Activated naive CD4-positive, alpha-beta T cell (primary cell): ENCODE measurements at places on chromosomes 6 and 20.

GRCh38 chr6:144632266-144632665, 347.1 kb downstream of the UTRN start:
- no peak for DNase-seq

GRCh38 chr20:22411627-22412450, 172.5 kb downstream of the FOXA2 start:
- no peak for DNase-seq

DNA sequence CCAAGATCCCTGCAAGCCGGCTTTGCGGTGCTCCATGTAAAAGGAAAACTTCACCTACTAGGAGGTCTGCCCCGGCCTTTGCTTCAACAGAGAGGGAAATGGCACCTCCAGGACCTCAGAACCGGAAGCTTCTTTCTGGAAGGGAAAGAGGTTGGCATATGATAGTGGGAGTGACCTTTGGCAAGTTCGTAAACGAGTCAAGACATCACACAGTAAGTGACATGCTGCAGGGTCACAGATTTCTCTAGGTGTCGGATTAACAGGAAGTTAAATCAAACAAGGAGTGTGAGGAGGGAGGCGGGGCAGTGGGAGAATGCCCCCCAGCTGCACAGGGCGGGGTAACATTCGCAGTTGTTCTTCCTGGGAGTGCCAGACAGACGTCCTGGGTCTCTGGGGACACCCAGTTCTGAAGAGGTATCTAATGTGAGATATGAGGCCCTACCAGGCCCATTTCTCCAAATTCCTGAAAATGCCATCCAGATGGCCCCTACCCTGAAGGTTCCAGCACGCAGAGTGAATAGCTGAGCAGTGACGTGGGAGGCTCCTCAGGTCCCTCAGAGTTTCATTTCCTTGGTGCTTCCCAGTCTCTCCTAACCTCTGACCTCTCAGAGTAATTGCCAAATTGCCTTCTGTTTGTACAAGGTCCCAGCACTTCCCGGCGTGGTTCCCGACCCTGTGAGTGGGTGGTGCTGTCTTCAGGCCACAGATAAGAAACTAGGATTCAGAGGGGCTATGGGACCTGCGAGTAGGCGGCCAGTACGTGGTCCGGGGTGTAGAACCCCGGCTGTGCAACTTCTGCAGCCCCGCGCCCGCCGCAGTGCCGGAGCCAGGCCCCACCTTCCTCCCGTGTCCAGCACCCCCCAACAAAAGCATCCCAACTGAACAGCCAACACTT, 1.9 kb downstream of the RRBP1 start:
- no peak for DNase-seq

DNA sequence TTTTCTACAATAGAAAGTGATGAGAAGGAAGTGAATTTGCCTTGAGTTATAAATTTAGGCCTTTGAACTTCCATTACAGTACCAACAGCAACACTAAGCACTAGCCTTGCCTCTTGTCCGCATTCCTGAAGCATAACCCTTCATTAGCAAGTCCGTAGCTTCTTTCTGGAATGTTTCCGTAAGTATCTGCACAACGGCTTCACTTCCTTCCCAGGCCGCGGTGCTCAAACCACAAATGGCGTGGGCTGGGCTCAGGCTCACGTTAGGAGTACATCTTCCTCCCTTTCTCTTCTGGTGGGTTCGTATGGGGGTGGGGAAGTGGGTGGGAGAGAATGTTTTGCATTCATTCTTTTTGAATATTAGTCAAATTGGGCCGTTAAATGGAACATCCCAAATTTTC, 193.8 kb upstream of the SNX9 start:
- DNase-seq, result no peak

- DNase-seq, result no peak
These were observed 235.7 kb upstream of the ZNF217 start for GRCh38 chr20:53829255-53829723.

GRCh38 chr20:38926934-38927616, 858 bp downstream of the FAM83D start:
- DNase-seq, result no peak

DNA sequence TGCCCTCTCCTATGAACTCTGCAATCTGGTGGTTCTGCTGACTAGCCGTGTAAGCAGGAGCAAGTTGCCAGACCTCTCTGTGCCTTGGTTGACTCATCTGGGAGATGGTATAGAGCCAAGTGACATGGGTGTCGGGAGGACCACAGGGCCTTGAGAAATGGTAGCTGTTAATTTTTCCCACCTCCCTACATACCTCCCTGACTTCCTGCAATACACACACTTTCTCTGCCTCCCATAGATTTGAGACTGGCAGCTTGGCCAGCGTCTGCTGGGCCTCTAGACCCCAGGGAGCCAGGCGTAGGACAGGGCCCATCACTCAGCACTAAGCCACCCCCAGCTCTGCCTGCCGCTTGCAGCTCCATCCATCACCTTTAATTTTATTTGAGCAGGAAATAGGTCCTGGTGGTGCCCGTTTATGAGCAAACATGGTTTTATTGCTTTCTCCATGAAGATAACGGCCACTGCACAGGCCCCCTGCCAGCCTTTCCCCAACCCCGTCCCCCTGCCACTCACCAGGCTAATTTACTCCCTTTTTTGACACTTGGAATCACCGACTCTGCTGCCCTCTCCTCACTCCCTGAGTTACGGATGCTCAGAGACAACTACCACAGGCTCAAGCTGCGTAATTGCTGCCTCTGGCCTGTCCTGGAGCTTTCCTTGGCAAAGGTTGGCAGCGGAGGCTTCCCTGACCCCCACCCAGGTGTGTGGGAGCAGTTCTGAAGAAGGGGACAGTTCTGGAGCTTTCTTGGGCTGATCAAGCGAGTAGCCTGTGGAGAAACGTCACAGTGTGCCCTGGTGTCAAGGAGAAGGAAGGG, 11.1 kb downstream of the GLP1R start:
- no peak for DNase-seq

GRCh38 chr6:142671791-142672190, 273.2 kb downstream of the HIVEP2 start:
- DNase-seq, result no peak

DNA sequence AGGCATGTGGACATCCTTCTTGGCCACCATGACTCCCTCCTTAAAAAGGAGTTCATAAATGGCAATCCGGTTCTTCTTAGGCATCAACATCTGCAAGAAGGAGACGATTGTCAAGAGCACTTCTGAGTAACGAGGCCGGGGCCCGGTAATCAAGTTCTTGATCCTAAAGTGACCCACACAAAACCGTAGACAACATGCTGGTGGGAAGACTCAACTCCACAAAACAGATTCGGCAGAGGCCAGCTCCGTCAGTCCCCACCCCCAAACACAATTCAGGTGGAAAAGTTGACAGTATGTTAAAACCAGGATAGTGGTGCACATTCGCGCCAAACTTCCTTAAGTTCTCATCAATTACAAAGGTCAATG, 754 bp downstream of the RPS10 start:
- DNase-seq, result no peak

GRCh38 chr20:56697476-56697875, 68.4 kb downstream of the TFAP2C start:
- DNase-seq, result no peak

DNA sequence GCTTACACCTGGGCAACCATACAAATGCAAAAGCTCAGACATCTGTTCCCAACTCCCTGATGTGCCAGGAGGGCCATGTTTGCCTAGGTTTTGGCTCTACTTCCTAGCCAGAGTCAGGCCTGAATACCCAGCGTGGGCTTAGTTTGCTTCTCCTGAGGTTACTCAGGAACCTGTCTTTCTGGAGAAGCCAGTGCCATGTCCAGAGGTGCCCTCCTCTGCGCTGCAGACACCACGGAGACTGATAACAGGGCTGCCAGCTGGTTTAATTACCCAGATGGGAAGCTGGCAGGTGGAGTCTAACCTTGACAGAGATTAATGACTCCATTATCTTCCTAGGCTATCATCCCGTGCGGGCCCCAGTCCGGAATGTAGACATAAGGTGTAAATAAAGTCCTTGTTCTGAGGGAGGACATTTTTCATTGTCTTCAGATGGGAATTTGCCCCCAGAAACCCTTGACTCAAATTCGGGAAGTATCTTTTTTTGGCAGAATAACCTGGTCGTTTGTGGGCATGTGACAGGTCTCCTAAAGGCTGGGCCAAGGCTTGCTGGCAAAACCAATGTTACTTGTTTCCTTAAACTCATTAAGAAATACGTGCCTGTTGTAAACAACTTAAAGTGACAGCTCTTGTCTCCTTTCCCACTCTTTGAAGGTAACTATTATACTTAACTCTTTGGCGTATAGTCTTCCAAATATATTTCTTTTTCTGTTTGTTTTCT, 29.2 kb upstream of the ZNFX1 start:
- no peak for DNase-seq

GRCh38 chr6:108877046-108877751, 29.0 kb downstream of the ARMC2 start:
- DNase-seq, result no peak

GRCh38 chr6:79833264-79833963, 113.9 kb downstream of the ELOVL4 start:
- DNase-seq, result no peak

DNA sequence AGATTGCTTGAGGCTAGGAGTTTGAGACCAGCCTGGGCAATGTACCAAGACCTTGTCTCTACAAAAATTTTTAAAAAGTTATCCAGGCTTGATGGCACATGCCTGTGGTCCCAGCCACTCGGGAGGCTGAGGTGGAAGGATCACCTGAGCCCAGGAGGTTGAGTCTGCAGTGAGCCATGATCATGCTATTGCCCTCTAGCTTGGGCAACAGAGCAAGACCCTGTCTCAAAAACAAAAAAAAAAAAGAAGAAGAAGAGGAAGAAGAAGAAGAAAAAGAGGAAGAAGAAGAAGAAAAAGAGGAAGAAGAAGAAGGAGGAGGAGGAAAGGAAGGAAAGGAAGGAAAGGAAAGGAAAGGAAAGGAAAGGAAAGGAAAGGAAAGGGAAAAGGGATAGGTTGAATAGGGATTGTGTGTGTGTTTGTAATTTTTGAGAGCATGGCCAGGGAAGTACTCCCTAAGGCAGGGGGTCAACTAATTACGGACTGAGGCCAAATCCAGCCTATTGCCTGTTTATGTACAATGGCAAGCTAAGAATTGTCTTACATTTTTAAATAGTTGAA, 43.0 kb upstream of the ZNF217 start:
- DNase-seq, result no peak

- DNase-seq, result no peak
These were observed 13.8 kb downstream of the MDFI start for GRCh38 chr6:41651962-41652657.

DNA sequence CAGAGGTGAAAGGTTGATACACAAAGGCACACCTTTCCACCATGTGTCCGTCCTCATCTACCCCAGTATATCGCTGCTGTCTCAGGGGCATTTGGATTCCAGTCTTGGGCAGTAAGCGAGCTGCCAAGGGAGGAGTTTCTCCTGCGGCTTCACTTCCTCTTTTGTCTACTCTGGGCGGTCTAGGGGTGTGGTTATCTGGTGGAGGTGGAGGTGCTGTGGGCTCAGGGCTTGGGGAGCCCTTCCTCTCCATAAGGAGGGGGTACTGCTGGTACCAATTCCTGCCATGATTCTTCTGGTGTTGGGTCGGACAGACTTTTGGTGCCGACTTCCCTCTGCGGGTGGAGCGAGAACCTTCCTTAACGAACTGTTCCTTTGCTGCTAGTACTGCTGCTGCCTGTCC, 31.9 kb upstream of the FABP7 start:
- DNase-seq, result no peak

DNA sequence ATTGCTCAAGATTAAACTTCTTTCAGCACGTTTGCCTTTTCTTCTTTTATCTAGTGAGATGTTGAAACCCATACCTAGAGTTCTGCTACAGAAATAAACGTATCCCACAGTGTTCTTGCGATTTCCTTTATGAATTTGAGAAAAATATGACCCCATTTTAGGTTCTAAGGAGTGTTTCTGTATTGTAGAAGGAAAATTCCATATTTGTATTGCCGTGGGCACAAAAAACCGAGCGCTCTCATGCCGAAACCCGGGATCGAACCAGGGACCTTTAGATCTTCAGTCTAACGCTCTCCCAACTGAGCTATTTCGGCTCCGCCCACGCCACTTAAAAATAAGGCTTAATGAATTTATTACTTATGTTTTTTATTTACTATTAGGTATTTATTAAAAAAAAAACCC, 23.7 kb downstream of the ZNF311 start:
- peak; percentile 74 for DNase-seq

DNA sequence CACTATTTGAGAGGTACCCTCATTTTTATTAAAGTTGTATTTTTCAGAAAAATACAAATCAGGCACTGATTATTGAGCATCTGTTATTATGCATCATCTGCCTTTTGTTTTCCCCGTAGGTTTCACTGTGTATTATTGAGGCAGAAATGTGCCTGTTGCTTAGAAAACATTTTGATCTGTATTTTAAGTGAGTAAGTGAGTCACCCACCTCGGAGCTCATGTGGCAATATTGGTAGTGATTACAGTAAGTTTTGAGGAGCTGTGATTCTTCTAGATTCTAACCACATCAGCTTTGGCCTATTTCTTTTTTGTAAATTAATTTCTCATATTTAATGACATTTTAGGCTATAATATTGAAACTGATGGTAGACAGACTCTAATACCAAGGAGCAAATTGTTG, 59.6 kb upstream of the LAMP5 start:
- no peak for DNase-seq

GRCh38 chr6:75876152-75876551, 127.1 kb downstream of the MYO6 start:
- no peak for DNase-seq

- no peak for DNase-seq
These were observed 28.1 kb downstream of the RIOK1 start for GRCh38 chr6:7417684-7418083.

DNA sequence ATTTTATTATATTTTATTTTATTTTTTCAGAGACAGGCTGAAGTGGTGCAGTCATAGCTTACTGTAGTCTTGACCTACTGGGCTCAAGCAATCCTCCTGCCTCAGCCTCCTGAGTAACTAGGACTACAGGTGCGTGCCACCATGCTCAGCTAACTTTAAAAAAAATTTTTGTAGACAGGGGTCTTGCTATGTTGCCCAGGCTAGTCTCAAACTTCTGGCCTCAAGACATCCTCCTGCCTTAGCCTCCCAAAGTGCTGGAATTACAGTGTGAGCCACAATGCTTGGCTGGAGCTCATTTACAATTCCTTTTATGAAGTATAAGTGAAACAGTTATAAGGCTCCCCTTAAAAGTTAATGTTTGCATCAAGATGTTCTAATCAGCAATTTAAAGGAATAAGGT, 14.5 kb downstream of the FUCA2 start:
- DNase-seq, result no peak

DNA sequence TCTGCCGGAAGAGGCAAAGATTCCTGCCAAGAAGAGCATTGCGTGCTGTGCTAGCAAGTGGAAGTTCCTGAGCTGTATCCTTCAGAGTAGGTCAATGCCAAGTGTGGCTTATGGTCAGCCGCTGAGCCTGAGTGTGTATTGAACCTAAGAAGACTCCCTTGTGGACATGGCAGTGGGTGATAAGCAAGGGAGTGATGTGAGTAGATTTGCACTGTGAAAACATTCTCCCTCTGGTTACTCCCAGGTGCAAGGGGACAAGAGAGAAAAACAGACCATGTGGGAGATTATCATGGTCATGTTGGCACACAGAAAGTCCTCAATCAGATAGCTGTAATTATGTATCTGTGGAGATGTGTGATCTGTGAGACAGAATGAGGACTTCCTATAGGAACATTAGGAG, 6.1 kb upstream of the TMEM74B start:
- no peak for DNase-seq

GRCh38 chr20:25486377-25486776, 78.9 kb downstream of the GINS1 start:
- no peak for DNase-seq

GRCh38 chr20:61092251-61092650, 159.8 kb upstream of the CDH4 start:
- no peak for DNase-seq
